ENCODE measurements at places on chromosomes 5 and 9. TPM values are rescaled to one million over a fixed set of nuclear protein-coding genes. Genes with fewer than 3 reads are reported as not detected.

GRCh38 chr5:19169426-19169825 is 818.6 kb downstream of the CDH18 start:
- DNase-seq = no peak

The SOX30 gene
- 0.24 TPM for polyA plus RNA-seq

The GALNT12 gene
- polyA plus RNA-seq = 21.0 TPM

DNA sequence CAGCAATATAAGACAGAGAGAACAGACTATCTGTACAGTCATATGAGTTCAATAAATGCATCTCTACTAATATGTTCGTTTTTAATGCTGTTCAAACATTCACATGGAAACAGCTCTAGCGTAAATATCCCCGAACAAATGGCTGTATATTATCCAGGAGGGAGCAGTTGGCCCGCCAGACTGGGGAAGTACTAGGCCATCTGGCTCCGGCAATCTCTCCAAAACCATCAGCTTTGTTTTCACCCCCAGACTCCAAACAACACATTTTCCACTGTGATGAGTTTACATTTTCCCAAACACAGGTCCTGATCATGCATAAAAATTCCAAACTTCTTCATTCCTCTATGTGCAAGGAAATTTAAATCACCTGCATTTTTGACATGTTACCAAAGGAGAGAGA is 8.7 kb downstream of the EBF1 start:
- no peak for DNase-seq

- no peak for DNase-seq
These were observed 96.3 kb upstream of the FANCC start for GRCh38 chr9:95413793-95414192.
